ENCODE measurements at places on chromosomes 7 and 10.

DNA sequence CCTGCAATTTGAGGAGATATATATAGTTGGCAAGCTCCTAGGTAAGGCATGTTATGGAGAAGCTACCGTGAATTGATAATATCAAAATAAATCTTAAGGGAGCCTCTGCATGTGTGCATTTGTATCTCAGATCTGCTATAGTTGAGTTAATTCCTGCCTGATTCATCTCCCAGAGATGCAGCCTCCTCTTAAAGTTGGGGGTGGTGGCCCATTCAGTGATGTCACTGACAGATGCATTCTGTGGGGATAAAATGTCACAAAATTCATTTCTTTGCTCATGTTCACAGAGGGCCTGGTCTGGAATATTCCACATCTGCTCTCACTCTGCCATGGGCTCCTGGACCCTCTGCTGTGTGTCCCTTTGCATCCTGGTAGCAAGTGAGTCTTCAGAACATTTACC lies 185.8 kb upstream of the PRSS1 start:
- no peak for DNase-seq

DNA sequence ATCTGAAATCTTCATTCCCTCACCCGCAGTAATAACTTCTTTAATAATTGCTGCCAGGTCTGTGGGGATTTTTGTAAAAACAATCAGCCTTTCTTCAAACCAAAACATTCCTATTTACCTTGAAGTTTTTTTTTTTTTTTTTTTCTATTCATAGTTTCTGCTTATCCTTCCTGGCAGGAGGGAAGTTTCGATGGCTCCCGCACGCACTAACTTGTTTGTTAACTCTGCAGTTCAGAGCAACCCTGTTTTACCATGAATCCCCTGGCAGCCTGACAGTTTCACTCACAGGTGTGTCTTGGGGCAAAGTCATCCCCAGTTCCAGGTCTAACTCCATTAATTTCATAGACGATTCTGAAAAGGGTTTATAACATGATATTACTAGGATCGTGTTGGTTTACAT lies 149.3 kb downstream of the KLF6 start:
- DNase-seq, result no peak

GRCh38 chr7:142940966-142941535 lies 1.8 kb downstream of the LLCFC1 start:
- no peak for DNase-seq

DNA sequence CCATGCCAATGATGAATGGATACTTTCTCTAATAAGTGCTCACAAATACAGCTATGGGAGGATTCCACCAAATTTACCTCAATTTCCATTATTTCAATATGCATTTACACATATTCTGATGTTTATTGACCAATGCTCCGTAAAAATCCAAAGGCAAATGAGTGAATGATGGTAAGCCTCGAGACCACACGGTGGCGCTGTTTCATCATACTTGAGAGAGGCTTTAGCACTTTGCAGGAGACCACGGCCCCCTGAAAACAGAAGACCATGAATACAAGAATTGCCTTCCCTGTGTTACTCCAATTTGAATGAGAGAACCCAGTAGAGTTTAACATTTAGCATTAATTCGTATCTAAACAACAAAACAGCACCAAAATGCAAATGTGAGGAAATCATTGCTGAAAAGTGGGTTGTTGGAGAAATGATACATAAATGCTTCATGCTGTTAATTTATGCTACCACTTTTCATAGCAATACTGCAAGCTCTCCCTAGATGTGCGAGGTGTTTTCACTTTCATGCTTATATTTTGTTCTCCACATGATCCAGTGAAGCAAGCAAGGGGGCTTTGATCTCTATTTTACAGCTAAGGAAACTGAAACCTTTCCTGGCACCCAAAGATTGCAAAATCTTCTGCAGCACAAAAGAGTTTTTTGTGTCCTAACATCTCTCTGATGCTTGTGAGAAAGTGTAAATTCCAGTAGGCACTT lies 35.4 kb downstream of the TRIL start:
- peak; percentile 51 for DNase-seq

DNA sequence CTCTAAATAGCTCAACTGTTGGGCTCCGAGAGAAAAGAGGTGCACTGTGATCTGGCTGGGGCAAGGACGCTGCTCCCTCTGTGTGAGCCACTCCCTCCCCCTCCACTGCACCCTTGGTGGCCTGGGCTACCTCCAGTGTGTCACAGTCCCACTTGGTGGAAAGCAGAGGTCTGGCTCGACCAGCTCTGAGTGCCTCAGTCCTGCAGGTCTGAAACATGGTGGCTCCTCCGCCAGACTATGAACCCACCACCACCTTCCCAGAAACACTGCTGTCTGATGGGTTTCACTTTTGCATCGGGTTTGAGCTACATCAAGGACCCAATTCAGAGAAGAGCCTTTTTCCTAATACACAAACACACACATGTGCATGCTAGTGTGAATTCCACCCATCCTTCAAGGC lies 500.1 kb downstream of the RPS24 start:
- no peak for DNase-seq

- DNase-seq, result no peak
Measured at GRCh38 chr10:58360412-58361004, 24.7 kb upstream of the TFAM start.

DNA sequence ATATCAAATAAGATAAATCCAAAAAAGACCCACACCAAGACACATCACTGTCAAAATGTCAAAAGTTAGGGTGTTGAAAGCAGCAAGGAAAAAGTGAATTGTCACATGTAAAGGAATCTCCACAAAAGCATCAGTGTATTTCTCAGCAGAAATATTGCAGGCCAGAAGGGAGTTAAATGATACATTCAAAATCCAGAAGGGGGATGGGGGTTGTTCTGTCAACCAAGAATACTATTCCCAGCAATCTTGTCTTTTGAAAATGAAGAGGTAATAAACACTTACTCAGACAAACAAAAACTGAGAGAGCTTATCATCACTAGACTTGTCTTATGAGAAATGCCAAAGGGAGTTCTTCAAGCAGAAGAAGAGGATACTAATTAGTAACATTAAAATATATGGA lies 191.1 kb upstream of the NOBOX start:
- no peak for DNase-seq

GRCh38 chr7:24707988-24708615 lies 49.2 kb downstream of the GSDME start:
- DNase-seq, result no peak

- no peak for DNase-seq
Measured at GRCh38 chr7:151377406-151377805, 32.4 kb downstream of the WDR86 start.

DNA sequence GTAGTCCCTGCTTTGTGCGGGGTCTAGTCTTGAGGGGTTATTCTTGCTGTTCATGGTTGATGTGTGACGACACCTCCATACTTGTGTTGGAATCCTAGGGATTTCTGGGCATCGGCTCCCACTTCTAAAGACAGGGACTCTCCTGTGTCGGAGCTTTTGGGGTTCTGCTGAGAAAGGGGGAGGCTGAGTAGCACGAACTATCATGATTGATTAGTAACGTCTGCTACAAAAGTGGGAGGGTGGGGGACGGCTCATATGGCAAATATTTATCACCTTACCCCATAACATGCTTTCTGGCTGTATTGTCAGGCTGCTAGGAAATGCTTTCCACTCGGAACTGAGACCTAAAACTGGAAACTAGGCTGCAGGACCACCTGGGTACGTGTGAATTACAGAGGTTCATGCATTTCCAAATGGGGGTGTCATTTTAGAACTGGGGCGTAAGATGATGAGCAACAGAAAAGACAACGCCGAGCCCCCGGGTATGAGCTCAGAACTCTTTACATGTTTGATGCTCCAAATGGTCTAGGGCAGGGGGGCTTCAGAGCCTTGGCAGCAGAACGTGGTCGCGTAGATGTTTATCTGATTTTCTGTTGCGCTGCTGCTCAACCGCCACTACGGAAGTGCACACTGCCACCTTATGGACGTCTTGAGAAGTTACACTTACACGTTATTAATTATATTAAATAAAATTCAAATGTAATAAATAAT lies 15.1 kb upstream of the NME8 start:
- DNase-seq, result peak; percentile 50

GRCh38 chr7:108541478-108541877 lies 15.5 kb upstream of the PNPLA8 start:
- DNase-seq, result no peak

DNA sequence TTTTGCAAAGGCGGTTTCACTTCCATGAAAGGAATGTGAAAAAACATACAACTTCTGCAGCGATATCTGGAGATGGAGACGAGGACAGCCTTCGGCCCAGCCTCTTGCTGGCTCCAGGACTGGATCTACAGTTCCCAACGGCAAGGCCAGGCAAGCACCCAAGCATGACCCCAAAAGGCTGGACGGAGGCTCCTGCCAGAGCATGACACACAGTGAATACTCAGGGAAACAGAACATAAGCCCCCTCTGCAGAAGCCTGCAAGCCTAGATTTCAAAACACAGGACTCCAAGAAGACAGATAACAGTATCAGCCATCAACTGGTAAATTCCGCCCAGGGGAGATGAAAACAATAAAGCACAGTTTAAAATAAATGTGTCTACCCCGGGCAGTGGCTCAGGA lies 3.3 kb upstream of the LRRC27 start:
- DNase-seq, result no peak

DNA sequence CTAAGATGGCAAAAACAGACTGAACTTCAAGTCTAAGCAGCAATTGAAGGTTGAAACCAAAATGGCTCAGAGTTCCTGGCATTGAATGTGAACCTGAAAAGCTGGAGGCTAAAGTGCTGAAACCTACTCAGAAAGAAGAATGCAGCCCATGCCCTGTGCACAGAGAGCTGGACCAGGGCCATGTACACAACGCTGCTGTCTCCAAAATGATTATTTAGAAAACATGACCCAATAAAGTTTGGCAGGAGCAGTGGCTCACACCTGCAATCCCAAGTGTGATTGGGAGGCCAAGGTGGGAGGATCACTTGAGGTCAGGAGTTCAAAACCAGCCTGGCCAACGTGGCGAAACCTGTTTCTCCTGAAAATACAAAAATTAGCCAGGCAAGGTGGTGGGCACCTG lies 158.9 kb downstream of the AKR1D1 start:
- DNase-seq, result no peak

DNA sequence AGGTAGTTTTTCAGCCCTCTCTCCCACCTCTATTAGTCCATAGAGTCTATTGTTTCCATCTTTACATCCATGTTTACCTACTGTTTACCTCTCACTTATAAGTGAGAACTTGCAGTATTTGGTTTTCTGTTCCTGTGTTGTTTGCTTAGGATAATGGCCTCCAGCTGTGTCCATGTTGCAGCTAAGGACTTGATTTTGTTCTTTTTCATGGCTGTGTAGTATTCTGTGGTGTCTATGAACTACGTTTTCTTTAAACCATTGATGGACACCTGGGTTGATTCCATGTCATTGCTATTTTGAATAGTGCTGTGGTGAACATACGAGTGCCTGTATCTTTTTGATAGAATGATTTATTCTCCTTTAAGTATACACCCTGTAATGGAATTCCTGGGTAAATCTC lies 292.4 kb downstream of the PHF14 start:
- no peak for DNase-seq

DNA sequence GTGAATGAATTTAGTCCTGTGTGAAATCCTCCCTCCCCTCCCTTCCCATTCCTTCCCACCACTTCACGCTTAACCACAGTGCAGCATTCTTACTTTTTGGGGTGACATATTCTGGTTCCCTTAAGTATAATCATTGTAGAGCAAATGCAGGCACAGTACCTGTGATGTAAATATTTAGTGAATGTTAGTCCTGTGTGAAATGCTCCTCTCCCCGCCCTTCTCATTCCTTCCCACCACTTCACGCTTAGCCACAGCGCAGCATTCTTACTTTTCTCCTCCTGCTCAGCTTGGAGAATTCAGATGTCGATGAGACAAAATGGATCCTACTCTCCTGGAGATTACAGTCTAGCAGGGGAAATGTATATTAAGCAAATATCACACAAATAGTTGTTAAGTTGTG lies 258.8 kb downstream of the EXOC4 start:
- DNase-seq, result no peak

DNA sequence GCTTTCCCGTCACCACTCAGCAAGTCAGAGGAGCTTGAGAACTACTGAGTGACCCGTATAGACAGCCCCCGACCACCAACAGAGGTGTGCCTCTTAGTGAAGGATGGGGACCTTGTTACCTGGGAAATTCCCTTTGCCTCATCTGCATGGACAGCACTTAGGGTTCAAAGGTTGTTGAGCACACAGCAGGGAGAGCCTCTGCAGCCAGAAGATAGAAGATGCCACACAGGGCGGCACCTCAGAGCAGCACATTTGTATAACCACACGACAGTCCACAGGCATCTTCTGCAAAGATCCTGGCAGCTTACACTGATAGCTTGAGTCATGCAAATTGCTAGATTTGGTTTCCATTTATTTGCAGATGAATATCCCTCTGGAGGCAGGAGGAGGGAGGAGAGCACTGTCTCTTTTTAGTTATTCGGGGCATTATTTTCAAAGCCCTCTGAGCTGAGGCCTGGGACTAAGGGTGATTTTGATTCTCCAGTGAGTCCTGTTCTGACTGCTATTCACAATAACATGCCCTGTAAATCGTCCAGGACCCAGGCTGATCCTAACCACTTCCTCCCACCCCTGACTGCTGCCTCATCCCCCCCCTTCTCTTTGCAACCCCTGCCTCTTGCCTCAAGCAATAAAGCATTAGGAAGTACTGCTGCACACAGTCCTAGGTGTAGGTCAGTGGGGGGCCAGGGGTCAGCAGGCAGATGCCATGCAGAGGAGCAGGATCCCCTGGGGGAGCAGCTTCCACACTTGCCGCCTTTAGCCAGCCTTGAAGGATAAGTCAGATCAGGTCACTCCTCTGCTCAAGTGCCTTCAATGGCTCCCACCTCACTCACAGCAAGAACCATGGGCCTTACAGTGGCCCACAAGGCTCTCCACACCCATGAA lies 24.6 kb upstream of the INMT start:
- DNase-seq, result peak; percentile 41

GRCh38 chr7:3641582-3641981 lies 340.5 kb downstream of the SDK1 start:
- no peak for DNase-seq

DNA sequence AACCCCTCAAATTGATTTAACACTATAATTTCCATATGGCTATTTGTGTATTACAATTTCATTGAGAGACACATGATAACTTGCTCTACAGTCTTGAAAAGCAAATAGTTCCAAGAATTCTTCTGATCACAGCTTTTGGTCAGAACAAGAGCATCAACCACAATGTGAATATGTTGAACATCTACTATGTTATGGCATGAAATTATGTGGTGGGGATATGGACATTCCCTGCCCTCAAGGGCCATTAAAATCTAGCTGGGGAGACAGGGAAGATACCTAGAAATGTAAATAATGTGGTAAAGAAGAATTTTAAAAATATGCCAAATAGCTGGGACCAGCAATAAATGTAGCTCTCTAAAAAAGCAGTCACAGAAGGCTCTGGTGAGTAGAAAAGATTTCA lies 262.2 kb downstream of the FZD1 start:
- DNase-seq, result no peak

DNA sequence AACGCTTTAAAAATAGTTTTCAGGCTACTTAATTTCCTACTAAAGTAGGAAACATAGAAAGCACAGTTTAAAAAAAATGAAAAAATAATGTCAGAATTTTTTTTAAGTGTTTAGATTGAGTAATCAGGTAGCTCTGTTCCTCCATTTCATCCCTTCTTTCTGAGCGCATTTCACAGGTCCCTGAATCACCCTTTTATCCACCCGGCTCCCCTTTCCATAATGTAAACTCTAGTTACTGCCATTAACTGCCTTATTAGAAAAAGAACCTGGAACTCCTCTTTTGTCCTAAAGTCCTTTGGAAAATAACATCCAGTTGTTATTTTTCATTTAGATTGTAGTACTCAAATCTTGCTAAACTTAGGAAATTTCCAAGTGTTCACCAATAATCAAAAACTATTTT lies 5.8 kb downstream of the KCND2 start:
- no peak for DNase-seq
